ENCODE measurements at places on chromosomes 11 and 22.

DNA sequence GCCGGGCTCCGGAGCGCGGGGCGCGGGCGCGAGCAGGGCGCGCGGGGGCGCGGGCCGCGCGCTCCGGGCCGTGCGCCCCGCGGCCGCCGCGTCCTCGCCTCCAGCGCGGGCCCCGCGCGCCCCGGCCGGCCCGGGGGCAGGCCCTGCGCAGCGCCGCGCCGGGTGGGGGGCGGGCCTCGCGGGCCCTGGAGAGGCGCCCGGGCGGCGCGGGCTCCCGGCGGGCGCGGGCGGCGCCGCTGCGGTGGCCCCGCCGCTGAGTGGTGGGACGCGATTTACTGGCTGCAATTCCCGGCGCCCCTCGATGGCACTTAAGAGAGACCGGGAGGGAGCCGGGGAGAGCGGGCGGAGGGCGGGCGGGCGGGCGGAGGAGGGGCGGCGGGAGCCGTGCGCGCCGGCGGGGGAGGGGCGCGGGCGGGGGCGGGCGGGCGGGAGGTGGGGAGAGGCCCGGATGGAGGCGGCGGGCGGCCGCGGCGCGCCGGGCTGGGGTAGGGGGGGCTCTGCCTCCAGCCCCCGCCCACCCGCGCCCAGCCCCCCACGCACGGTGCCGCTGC lies 73.2 kb upstream of the TCF20 start:
- no peak for DNase-seq

- no peak for DNase-seq
These were observed 27.9 kb downstream of the RNF169 start for GRCh38 chr11:74776546-74776945.

GRCh38 chr11:30358536-30358935 lies 35.6 kb downstream of the ARL14EP start:
- DNase-seq, result no peak

DNA sequence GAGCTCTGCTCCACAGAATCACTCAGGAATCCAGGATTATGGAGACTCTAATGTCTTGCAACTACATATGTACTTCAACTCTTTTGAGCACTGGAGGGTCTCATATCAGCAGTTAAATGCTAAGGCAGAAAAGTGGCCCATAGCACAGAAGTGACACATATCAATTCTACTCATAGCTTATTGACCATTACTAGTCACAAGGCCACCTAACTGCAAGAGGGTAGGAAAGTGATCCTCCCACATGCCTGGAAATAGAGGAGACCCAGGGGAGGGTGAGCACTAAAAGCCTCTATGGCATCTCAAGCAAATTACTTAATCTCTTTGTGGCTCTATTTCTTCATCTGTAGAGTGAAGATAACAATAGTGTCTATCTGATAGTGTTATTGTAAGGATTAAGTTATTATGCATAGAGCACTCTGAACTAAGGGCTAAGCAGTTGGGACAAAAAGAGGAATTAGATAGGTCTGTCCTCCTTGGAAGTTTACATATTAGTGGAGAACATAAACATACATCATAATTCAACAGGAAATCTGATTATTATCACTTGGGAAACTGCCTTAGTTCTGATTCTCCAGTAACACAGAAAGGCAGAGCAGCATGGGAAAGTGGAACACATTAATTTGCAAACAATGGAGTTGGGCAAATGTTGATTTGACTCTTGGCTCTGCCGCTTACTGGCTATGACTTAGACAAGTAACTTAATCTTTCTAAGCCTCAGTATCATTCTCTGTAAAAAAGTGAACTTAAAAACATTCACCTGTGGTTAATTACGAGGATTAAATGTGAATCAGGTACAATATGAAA lies 25.1 kb upstream of the USP47 start:
- no peak for DNase-seq

DNA sequence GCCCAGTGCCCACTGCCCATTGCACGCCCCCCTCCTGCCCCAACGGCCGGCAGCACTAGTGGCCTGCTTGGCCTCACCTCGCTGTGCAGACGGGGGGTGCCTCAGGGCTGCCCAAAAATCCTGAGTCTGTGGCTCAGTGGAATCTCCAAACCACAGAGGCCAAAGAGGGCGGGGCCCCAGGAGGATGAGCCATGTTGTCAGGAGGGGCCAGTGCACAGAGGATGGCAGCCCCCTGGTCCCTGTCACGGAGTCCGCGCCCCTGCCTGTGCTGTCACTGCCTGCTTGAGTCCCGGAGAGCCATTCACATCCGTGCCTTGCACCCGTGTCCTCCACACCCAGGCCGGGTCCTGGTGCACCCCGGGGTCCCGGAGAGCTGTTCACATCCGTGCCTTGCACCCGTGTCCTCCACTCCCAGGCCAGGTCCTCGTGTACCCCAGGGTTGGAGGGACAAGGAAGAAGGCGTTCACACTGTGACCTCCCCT lies 36.4 kb upstream of the MUC5AC start:
- DNase-seq, result no peak

DNA sequence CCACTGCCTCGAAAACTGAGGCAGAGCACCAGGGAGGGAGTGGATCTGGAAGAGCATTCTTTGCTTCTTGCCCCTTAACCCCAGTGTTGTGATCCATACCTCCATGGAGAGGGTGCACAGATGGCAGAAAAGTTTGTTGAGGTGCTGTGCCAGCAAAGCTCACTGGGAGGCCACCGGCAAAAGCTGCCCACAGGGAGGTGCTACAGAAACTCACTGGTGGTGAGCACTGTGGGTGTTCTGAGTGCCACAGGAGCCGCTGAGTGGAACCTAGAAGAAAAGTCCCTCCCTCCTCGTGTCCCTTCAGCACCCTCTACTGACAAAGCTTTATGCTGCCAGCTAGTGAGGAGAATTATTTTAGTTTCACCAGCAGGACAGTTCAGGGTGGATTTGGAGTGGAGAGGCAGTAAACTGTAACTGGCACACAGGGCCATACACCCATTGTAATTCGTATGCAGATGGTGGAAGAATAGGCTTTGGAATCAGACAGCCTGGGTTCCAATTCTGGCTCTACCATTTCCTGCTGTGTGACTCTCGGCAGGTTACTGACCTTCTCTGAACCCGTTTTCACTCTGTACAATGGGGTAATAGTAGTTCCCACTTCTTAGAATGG lies 84.6 kb downstream of the SWAP70 start:
- DNase-seq, result peak; percentile 79

DNA sequence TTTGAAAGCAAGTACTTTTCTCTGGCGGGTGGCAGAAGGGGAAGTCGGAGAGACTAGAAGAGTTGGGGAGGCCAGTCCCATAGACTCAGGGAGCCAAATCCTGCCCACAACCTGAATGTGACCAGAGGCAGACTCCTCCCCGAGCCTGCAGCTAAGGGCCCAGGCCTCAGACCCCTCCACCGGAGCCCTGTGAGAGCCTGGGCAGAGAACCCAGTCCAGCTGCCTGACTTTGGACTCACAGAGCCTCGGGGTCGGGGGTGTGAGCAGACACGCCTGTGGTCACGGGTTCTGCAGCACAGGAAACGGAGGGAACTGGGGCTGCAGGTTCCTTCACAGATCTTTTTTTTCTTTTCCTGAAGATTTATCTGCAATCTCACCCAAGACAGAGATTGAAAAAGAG lies 312.3 kb downstream of the CTTN start:
- no peak for DNase-seq

DNA sequence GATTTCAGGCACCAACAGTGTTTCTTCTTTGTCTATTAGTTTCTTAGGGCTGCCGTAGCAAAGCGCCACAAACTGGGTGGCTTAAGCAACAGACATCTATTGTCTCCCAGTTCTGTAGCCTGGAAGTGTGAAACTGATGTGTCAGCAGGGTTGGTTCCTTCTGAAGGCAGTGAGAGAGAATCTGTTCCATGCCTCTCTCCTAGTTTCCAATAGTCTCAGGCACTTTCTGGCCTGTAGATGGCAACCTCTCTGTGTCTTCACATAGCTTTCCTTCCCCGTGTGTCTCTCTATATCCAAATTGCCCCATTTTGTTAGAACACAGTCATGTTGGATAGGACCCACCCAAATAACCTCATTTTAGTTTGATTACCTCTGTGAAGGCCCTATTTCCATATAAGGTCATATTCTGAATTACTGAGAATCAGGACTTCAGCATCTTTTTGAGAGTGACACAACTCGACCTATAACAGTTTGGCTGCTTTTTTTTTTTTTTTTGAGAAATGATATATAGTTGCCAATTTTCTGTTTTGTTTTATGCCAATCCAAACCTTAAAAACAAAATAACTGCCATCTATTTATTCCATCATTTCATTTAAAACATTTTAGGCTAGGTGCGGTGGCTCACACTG lies 108.2 kb downstream of the SLC36A4 start:
- DNase-seq, result peak; percentile 63

DNA sequence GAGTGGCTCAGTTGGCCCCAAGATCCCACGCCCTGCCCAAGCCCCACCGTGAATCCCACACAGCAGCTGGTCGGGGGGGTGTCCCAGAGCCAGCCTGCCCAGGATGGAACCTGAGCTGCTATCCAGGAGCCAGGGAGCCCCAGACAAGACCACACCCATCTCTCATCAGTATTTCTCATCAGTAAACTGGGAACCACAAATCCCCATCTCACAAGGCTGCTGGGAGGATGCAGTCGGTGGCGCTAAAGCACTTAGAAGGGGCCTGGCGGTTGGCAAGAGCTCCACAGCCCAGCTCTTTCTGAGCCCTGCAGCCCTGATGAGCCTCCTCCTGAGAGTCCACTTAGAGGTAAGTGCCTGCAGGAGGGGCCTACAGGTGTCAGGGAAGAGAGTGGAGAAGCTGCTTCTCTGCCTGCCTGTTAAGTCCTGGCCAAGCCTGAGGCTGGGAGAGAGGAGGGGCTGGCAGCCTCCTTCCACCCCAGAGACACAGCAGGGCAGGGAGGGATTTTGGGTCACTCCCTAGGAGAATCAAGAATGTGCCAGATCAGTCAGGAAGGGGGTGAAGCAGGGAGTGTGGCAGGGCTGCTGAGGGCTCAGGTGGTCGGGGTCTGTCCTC lies 6.1 kb downstream of the FADS3 start:
- no peak for DNase-seq

- no peak for DNase-seq
These were observed 4.6 kb upstream of the MICAL3 start for GRCh38 chr22:18028817-18029527.

DNA sequence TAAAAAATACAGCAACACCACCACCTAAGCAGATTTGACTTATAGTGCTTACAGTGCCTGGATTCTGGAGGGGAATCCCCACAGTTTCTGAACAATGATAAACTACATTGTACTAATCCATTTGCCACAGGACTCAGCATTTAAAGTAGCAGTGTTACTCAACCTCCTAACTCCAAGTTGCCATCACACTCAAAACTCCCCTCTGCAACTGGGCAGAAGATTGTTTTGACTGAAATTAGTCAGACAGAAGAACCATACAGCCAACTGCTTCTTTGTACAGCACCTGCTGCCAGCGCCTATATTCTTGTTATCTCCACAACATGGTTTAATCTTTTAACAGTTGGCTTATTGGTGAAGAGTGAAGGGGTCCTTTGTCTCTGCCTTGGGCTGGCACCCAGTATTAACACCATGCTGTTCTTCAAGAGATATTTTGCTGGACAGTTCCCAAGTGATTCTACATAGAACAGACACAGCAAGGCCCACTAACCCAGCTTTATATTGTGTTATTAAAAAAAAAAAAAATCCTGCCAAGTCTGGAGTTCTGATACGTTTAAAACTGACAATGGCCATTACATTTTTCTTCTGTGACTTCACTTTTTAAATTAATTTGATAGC lies 273.2 kb downstream of the DCDC1 start:
- DNase-seq, result no peak

Measured in HT1080 (cell line).